Esophagus squamous epithelium (tissue), 5 donors: ENCODE measurements at places on chromosomes 1 and 21.

DNA sequence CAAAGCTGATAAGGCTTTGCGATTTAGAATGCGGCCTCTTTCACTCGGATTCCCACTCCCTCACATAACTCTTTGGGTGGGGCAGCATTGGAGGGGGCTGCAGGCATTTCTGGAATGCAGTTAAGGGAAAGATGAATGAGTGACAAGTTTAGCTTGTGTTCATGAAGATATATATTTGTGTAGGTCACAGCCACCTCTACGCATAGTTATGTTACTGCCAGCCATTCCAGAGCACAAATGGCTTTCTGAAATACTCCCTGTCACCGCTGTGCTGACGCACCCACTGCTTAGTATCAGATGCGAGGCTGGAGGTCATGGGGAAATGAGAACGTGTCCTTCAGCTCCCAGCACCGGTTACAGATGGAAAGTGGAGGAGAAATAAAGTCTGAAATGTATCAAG, 54.1 kb upstream of the ATP1A1 start:
- no peak for DNase-seq

DNA sequence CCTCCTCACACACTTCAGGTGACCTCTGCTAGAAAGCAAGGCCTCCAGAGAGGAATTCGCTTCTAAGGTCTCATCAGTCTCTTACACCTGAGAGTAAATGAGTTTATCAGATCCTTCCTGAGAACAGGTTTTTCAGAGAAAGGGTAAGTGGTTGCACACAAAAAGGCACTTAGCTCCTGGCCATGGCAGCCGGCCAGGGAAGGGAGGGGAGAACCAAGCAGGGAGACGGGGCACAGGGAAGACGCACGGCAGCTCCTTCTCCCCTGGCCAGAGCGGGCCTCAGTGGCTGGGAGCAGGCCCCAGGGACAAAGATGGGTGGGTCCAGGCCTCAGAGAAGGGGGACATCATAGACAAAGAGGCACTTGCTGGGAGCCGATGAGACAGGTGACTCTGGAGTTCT, 3.6 kb upstream of the TNNT2 start:
- DNase-seq, result no peak

DNA sequence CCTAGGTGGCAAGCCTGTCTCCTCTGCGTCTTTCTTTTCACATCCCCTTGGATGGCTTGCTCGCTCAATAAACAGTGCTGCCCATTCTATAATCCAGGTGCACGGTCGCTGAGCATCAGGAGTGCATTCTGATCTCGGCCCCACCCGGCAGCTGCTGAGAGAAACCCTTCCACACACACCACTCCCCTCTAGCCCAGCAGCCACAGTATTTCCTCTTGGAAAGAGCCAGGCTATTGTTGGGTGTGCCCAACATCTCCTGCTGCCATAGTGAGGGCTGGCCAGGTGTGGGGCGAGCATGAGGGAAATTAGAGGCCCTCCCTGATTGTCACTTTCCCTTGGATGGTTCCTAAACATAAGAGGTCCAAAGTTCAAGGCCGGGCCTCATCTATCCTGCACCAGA, 24.7 kb downstream of the GPA33 start:
- DNase-seq, result no peak

DNA sequence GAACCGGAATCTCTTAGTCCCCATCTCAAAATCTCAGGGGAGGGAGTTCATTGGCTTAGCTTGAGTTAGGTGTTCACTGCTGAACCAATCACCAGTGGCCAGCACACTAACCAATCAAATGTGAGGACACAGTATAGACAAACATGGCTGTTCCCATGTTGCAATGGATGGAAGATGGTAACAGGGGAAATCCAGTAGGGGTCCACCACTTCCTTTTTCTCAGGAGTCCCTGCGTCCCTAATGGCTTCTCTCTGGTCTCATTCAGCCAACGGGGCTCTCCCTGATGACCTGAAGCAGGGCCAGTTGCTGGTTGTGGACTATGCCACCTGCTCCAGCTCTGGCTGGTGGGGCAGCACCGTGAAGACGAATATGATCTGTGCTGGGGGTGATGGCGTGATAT, 9.7 kb downstream of the CELA2B start:
- no peak for DNase-seq

- DNase-seq, result no peak
Observed at GRCh38 chr1:31227891-31228568, 11.7 kb downstream of the NKAIN1 start.

DNA sequence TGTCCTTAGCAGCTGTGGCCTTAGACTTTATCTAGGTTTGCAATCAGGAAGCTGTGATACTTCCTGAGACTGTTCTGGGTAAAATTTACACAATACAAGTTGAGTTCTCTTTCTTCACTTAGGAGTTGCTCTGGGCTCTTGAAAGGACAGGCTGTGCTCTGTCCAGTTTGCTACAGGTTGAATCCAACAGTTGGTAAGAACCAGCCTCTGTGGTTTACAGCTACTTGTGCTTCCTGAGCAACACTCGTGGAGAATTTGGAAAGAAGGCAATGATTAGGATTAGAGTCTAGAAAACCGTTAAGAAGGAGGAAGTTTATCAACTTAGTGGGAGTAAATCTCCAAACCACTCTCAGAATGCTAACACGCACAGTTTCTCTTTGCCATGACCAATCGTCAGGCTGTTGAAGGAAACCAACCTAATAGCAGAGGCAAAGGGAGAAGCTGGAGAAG, 26.8 kb downstream of the GFI1 start:
- no peak for DNase-seq

GRCh38 chr21:46554431-46555224, 50.3 kb downstream of the S100B start:
- DNase-seq, result no peak

- no peak for DNase-seq
Observed at GRCh38 chr1:197198333-197198732, 51.9 kb upstream of the ASPM start.

DNA sequence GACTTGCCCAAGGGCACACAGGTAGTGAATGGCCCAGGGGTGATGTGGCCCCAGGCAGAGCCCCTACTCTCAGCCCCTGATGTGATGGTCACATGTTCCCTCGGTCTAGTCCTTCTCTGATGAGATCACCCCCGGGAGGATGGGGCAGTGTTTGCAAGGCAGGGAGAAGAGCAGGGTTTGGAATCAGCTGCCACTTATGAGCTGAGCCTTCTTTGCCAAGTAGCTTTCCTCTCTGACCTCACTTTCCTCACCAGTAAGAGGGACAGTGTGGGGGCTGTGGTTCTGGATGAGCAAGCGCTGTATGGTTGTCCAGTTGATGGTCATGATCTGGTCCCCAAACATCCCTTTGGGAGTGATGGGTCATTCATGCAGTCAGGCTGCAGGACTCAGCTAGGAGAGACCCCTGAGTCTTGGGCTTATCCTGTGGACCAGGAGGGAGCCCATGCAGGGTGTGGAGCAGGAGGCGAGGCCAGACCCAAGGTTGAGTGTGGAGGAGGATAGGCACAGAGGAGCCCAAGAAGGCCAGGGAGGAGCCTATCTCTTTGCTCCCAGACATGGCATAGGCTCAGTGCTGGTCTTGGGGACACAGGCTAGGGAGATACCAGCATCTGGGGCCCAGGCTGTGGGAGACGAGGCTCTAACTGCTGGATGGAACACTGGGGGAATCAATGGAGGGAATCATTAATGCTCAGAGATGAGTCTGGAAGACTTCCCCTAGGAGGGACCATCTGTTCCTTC, 15.9 kb upstream of the PEAR1 start:
- DNase-seq, result no peak

GRCh38 chr1:233627376-233627775, 13.5 kb downstream of the KCNK1 start:
- DNase-seq, result no peak

- DNase-seq, result no peak
Observed at GRCh38 chr1:21342961-21343838, 52.9 kb upstream of the ECE1 start.

DNA sequence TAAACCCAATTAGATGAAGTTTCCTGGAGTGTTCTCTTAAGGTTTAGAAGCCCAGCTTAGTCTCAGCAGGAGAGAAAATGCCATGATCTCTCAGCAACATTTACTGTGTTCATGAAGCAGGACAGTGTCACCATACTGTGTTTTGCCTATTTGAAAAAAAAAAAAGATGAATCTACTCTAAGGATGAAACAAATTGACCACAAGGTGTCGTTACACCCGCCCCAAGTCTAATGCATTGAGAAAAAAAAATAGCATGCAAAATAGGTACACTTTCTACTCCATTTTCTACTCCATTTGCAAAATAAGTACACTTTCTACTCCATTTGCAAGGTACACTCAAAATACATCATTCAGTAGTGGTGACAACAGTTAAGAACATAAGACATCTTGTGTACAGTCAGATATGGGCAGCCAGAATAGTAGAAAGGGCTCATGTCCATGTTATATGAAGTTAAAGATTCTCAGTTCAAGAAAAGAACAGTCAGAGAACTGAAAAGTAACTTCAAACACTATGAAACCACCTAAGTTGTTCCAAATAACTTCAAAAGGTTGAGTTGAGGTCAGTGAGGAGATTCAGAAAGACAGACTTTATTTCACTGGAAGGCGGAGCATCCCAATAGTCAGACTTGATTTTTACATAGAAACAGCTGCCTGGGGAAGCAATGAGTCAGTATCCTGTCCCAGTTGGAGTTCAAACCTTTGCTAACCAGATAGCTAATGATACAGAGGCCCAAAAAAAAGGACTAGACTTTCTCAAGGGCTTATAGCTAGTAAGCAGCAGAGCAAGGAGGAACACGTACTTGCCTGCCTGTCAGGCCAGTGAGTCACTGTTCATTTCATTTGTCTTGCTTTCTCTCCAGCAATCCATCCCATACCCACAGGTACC, 13.3 kb downstream of the PLPPR5 start:
- DNase-seq, result no peak

GRCh38 chr1:31706384-31707058, 2.7 kb upstream of the COL16A1 start:
- no peak for DNase-seq

GRCh38 chr21:45380566-45380965, 24.4 kb upstream of the COL18A1 start:
- DNase-seq, result no peak

GRCh38 chr1:68115308-68115707, 64.9 kb upstream of the DIRAS3 start:
- DNase-seq, result no peak

- no peak for DNase-seq
Observed at GRCh38 chr1:44926311-44926781, 60.0 kb downstream of the EIF2B3 start.

DNA sequence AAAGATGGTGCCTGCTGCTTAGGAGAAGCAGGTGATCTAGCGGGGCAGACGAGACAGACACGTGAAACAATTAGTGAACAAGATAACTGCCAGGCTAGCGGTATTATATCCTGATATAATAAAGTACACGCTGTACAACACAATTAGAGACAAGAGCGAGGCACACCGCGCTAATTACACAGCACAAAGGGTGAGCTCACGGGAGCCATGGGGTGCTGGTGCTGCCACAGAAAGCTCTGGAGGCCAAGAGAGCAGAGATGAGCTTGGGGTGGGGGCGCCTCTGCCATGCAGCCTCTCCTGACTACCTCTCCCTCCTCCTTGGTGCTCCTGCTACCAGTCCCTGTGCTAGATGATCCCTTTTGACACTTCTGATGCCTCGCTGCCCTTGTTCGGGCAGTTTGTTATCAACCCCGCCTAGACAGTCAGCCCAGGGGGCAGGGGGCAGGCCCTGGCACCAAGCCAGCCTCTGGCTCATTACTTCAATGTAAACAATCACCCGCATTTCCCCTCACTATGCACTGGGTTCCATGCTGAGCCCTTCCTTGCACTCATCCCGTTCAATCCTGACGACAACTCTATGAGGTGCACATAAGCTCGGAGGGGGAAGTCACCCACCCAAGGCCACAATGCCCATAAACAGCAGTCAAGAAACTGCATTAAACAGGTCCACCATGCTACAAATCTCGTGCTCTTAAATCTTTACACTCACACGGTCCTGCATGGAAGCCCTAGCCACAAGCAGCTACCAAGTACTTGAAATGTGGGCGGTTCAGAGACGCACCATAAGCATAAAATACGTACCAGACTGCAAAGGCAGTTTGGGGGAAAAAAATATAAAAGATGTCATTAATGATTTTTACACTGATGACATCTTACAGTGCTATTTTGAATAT, 103.0 kb downstream of the SSBP3 start:
- no peak for DNase-seq

DNA sequence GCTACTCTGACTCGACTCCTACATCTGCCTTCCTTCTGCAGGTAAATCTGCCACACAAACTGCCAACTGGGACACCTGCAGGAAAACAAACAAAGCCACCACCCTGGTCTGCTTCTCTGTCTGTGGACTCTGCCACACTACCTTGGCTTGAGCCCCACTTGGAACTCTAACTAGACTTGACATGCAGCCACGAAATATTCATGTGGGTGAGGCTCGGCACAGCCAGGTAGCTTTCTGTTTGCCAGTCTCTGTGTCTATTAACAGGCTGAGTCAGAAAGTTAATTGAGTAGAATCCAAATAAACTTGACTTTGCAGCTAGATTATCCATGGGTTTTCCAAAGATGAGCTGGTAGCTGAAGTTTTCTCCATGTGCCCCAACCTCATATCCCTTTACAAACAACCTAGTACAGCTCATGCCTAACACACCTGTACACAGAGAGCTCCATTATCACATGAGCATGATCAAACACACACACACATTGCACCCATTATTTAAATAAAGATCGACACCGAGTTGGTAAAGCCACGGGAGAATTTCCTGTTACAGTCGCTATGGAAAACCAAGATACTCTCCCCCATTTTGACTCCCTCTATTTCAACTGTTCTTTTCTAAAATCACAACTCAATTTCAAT, 808 bp downstream of the C1orf116 start:
- no peak for DNase-seq

- no peak for DNase-seq
Observed at GRCh38 chr1:79859212-79859948, 852.9 kb upstream of the ADGRL4 start.

DNA sequence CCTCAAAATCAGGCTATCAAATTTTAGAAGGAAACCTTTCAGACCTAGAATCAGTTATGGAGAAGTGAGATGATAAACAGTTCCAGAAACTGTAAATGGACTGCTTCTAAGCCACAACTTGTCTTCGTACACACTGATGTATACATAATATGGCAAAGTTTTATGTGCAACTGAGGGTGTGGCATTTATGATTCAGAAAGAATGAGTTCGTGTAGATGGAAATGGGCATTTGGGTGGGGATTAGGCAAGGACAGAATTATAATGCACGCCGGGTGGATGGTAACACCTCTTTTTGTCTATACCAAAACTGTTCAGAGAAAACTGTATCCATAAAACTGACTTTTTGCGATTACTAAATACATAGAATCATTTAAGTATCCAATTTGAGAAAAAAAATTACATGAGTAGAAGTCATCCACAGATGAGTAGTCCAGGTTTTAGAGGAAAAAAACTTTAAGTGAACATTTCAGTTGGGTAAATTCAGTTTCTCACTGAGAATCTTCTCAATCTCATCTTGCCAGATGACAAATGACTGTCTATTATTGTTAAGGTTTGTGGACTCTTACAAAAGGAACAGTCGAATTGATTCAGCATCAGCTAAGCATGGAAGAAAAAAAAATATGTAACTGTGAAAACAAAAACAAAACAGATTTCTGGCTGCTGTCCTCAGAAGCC, 22.5 kb downstream of the ERRFI1 start:
- no peak for DNase-seq

DNA sequence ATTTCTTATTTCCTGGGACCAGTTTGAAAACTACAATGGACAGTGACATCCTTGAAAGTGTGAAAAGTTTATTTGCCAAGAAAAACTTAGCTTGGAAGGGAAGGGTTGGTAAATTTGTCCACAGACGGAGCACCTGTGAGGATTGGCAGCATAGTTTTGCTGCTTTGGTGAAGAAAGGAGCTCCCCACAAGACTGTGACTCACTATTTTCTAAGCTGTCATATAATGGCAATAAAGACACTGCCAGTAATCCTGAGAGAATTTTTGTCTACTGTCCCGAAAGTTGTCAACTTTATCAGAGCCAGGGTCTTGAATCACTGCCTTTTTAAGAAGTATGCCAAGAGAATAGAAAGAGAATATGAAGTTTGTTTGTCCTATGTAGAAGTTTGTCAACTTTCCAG, 230.8 kb downstream of the NEGR1 start:
- DNase-seq, result no peak
